ENCODE measurements at places on chromosomes 2 and 18.

- no peak for DNase-seq
Observed at GRCh38 chr2:132860220-132860619, 190.2 kb upstream of the LYPD1 start.

GRCh38 chr2:241680827-241681599 lies 5.6 kb downstream of the DTYMK start:
- no peak for DNase-seq

- DNase-seq, result no peak
Observed at GRCh38 chr18:55484773-55485172, 103.2 kb downstream of the TCF4 start.

DNA sequence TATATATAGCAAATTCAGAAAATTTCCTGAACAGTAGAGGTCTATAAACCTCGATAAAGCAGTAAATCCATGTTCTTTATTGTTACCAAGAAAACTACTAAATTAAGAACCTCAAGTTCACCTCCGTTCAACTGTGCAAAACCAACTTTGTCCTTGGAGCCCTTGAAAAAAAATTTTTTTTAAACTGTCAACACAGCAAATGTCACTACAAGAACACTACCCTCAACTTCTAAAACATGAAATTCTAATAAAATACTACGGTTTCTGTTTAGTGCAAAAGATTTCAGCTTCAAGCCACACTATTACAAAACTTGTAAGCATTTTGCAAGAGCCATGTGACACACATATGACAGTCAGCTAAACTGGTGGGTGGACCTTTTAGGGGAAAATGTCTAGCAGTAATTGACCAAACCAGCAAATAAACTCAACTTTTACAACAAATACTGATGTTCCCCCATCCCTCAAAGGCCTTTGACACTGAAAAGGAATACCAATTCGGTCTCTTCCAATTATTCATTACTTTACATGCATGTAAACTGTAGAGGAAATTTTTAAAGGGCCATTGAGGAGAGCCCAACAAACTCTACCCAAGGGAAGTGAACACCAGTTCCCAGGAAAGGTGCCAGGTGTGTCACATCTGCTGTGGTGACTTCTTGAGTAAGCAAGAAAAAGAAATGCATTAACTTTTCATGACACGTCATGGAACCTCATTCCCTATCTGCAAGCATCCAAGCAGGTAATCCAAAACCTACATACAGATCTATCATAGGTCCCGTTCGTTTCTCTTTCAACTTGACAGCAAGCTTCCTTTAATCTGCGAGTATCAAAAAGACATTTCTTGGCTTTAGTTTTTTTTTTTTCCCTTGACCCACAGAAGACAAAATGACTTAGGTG lies 1.4 kb downstream of the RAB1A start:
- DNase-seq, result peak; percentile 54

- DNase-seq, result no peak
Observed at GRCh38 chr18:77116201-77117080, 16.1 kb downstream of the MBP start.

GRCh38 chr2:88557290-88557689 lies 70.0 kb downstream of the EIF2AK3 start:
- no peak for DNase-seq

DNA sequence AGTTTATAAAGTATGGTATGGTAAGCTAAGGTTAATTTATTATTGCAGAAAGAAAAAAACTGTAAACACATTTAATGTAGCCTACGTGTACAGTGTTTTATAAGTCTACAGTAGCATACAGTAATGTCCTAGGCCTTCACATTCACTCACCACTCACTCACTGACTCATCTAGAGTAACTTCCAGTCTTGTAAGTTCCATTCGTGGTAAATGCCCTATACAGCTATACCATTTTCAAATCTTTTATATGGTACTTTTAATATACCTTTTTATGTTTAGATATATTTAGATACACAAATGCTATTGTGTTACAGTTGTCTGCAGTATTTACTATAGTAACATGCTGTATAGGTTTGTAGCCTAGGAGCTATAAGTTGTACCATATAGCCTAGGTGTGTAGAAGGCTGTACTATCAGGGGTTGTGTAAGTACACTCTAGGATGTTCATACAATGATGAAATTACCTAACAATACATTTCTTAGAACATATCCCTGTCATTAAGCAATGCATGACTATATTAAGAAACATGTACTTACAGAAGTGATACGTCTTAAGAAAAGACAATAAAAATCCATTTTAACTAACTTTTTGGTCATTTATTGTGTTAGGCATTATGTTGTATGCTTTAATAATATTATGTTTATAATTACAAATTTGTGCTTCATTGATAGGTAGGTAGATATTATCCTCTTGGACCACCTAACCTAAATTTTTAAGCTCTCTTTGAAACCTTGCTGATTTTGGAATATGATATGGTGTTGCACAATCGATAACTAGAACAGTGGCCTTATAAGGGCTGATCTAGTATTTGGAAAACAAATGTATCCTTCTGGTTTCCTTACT lies 51.9 kb downstream of the VRK2 start:
- DNase-seq, result no peak

- no peak for DNase-seq
Observed at GRCh38 chr2:219045937-219046550, 4.7 kb upstream of the CFAP65 start.

- DNase-seq, result peak; percentile 70
Observed at GRCh38 chr18:48928787-48929186, 22.0 kb downstream of the SMAD7 start.

GRCh38 chr2:15073664-15074063 lies 441.1 kb downstream of the LRATD1 start:
- no peak for DNase-seq

DNA sequence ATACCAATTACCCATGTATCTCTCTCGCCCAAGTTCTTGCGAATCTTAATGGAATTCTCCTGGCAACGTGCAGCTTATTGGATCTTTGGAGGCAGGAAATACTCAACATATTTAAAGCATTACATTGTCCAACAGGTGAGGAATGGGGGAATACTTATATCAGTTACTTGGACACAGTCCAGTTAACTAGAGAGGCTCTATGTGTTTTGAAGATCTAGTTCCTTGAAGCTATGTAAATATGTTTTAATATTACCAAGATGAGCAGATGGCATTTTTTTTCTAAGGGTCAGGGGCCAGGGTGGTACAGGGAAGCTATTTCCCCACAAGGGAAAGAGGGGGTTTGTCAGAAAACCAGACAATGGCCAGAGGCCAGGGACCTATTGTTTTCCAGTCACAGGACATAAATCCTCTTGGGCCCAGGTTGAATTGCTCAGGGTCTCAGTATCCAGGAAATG lies 26.8 kb upstream of the MC5R start:
- DNase-seq, result no peak

DNA sequence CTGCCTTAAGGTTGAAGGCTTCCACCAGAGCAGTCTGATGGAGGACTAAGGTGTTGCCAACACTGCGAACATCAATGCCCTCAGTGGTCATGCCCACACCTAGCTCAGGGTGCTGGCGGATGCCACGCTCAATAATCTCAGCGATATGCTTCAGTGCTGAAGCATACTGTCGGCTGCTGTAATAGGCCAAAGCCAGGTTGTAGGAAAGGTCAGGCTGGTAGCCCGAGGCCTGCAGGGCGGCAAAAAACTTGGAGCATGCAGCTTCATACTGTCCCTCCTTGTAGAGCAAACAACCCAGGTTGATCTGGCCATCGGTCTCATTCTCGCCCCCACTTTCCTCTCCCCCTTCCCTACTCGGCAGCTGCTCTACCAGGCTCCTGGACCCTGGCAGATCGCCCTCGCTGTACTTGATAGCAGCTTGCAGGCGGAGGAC lies 159.4 kb downstream of the AGPS start:
- peak; percentile 52 for DNase-seq

- no peak for DNase-seq
Observed at GRCh38 chr2:241848761-241849615, 9.7 kb downstream of the PDCD1 start.

- no peak for DNase-seq
Observed at GRCh38 chr2:62180975-62181374, 14.9 kb upstream of the B3GNT2 start.
